ENCODE measurements at places on chromosomes 6 and 20.

DNA sequence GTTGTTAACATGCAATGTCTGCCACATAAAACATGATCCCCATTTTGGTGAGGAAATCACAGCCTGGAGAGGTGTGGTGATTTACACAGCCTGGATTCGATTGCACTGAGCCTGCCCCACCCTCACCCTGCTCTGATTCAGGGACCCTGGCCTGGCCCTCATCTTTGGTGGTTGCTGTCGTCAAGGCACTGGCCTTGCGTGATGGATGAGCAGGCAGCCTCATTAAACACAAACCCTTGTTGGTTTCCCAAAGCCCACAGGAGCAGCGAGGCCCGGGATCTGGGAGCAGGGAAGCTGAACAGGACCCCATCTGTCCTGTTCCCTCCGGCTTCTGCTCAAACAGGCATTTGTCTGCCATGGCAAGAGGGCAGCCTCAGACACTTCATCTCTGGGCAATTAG lies 70.8 kb downstream of the CHMP4B start:
- H3K36me3 ChIP-seq = no peaks in the 10 kb centered on the region
- no peaks in the 10 kb centered on the region for H3K4me1 ChIP-seq

DNA sequence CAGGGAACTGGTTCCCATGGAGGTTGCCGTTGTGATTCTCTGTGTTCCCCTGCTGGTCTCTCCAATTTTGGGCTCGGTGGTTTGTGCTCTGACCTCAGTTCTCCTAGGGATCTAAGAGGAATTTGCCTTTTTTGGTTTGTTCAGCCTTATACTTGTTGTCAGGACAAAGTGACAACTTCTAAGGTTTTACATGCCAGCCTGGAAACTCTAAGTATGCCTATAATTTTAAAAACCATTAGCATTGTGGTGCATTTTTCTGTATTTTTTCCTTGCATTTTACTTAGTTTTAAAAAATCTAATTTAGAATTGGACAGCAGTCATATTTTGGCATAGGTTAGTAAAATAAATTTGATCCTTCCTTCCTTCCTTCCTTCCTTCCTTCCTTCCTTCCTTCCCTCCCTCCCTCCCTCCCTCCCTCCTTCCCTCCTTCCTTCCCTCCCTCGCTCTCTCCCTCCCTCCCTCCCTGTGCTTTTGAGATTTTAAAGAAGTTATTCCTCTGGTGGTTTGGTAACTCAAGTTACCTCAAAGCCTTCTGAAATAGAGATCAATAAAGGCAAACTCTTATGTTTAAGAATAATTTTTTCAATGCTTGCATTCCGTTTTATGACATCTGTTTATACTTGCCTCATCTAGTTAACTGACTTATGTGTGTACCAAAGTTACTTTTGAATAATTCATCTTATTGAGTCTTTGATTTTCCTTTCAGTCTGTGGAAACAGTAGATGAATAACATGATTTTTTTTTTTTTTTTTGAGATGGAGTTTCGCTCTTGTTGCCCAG lies 141.3 kb upstream of the RGS17 start:
- H3K27me3 ChIP-seq = no peaks in the 10 kb centered on the region
- H3K36me3 ChIP-seq = no peaks in the 10 kb centered on the region

- DNase-seq = no peak
- no peak overlapping the region for H3K4me3 ChIP-seq
- no peaks in the 10 kb centered on the region for H3K36me3 ChIP-seq
- H3K27me3 ChIP-seq = no peaks in the 10 kb centered on the region
- no peaks in the 10 kb centered on the region for H3K4me1 ChIP-seq
These were observed 49.9 kb upstream of the COL21A1 start for GRCh38 chr6:56297022-56297989.

- no peaks in the 10 kb centered on the region for H3K36me3 ChIP-seq
- no peak overlapping the region for H3K4me3 ChIP-seq
- no peaks in the 10 kb centered on the region for H3K4me1 ChIP-seq
- DNase-seq = no peak
- H3K27ac ChIP-seq = no peak overlapping the region
- no peaks in the 10 kb centered on the region for H3K27me3 ChIP-seq
These were observed 27.0 kb downstream of the CLIC5 start for GRCh38 chr6:45988635-45989034.

GRCh38 chr6:146981981-146982380 lies 222.2 kb upstream of the STXBP5 start:
- no peak overlapping the region for H3K4me3 ChIP-seq
- no peaks in the 10 kb centered on the region for H3K4me1 ChIP-seq
- no peaks in the 10 kb centered on the region for H3K27me3 ChIP-seq
- H3K36me3 ChIP-seq = no peaks in the 10 kb centered on the region
- DNase-seq = no peak
- H3K27ac ChIP-seq = no peak overlapping the region

- no peak overlapping the region for H3K27ac ChIP-seq
- H3K4me3 ChIP-seq = no peak overlapping the region
- no peak for DNase-seq
- H3K27me3 ChIP-seq = no peaks in the 10 kb centered on the region
- no peaks in the 10 kb centered on the region for H3K4me1 ChIP-seq
- H3K36me3 ChIP-seq = no peaks in the 10 kb centered on the region
These were observed 1.6 kb upstream of the HLA-DQA1 start for GRCh38 chr6:32635526-32636123.

DNA sequence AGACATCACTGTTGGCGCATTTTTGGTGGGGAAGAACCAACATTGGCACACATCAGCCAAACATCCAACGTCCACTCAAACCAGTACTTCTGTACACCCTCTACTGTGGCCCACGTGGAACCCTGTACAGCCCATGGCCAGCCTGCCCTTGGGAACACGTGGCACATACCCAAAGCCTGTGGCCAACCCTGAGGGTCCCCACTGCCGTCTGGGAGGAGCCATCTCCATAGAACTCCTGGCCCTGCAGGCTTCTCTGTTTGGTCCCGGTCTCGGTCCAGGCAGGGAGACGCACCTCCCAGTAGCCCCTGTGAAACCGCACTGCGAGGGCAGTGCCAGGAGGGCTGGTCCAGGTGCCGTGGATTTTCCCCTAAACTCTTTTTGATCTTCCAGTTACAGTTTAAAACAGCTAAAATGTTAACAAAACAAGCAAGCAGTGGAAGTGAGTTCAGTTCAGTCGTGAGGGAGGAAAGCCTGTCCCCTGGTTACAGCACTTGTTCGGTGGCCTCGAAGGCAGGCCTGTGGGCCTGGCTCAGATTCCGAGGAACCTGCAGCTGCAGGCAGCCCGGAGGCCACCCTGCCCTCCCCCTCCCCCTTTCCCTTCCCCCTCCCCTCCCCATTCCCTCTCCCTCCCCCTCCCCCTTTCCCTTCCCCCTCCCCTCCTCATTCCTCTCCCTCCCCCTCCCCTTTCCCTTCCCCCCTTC lies 233.7 kb downstream of the DLL1 start:
- no peaks in the 10 kb centered on the region for H3K36me3 ChIP-seq
- H3K27me3 ChIP-seq = no peaks in the 10 kb centered on the region
- H3K27ac ChIP-seq = no peak overlapping the region
- H3K4me1 ChIP-seq = no peaks in the 10 kb centered on the region
- DNase-seq = no peak

GRCh38 chr6:147757291-147757690 lies 248.8 kb downstream of the SAMD5 start:
- H3K4me3 ChIP-seq = no peak overlapping the region
- H3K4me1 ChIP-seq = no peaks in the 10 kb centered on the region
- H3K27me3 ChIP-seq = no peaks in the 10 kb centered on the region
- H3K36me3 ChIP-seq = no peaks in the 10 kb centered on the region
- DNase-seq = no peak
- H3K27ac ChIP-seq = no peak overlapping the region

- DNase-seq = no peak
- H3K27ac ChIP-seq = no peak overlapping the region
- H3K4me3 ChIP-seq = no peak overlapping the region
- H3K27me3 ChIP-seq = no peaks in the 10 kb centered on the region
These were observed 51.7 kb upstream of the TBX18 start for GRCh38 chr6:84815896-84816735.

DNA sequence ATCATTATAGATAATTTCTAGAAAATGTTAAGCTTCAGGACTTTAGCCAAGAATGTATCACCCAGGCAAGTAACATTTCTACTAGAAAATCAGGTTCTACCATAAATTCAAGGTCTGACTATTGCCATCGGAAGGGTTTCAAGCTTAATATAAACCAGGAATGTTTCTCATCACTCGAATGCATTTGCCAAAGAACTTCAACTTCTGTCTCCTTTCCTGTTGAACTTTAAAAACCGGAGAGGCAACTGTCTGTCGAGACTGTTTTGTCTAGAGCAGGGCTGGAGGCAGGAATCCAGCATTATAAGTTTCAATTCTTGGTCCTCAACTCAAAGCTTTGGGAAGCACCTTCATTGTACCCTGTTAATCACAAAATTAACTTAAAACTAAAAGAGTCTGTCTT lies 264.7 kb downstream of the ZNF217 start:
- H3K4me1 ChIP-seq = peaks cover 9% of the 10 kb centered on the region
- no peak for DNase-seq
- H3K4me3 ChIP-seq = no peak overlapping the region
- H3K27me3 ChIP-seq = no peaks in the 10 kb centered on the region
- H3K27ac ChIP-seq = no peak overlapping the region
- no peaks in the 10 kb centered on the region for H3K36me3 ChIP-seq

DNA sequence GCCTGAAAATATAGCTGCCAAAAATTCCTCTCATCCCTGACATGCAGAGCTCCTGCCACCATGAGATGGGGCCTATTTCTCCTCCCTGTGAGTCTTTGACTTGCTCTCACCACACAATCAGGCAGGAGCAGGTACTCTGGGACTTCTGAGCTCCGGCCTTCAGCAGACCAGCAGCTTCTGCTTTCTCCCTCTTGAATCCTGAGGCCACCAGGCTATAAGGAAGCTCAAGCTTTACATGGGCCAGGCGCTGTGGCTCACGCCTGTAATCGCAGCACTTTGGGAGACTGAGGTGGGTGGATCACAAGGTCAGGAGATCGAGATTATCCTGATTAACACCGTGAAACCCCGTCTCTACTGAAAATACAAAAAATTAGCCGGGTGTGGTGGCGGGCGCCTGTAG lies 238.7 kb upstream of the RREB1 start:
- no peak for DNase-seq
- H3K27me3 ChIP-seq = no peaks in the 10 kb centered on the region
- H3K27ac ChIP-seq = no peak overlapping the region
- H3K4me1 ChIP-seq = no peaks in the 10 kb centered on the region
- no peaks in the 10 kb centered on the region for H3K36me3 ChIP-seq
- H3K4me3 ChIP-seq = no peak overlapping the region

- no peaks in the 10 kb centered on the region for H3K36me3 ChIP-seq
- no peak overlapping the region for H3K4me3 ChIP-seq
- no peak overlapping the region for H3K27ac ChIP-seq
- no peaks in the 10 kb centered on the region for H3K27me3 ChIP-seq
These were observed 33.2 kb upstream of the HDGFL1 start for GRCh38 chr6:22536122-22536521.

- no peaks in the 10 kb centered on the region for H3K27me3 ChIP-seq
- H3K36me3 ChIP-seq = no peaks in the 10 kb centered on the region
- H3K4me3 ChIP-seq = no peak overlapping the region
- no peaks in the 10 kb centered on the region for H3K4me1 ChIP-seq
These were observed 32.6 kb upstream of the PCMTD2 start for GRCh38 chr20:64222851-64223525.

DNA sequence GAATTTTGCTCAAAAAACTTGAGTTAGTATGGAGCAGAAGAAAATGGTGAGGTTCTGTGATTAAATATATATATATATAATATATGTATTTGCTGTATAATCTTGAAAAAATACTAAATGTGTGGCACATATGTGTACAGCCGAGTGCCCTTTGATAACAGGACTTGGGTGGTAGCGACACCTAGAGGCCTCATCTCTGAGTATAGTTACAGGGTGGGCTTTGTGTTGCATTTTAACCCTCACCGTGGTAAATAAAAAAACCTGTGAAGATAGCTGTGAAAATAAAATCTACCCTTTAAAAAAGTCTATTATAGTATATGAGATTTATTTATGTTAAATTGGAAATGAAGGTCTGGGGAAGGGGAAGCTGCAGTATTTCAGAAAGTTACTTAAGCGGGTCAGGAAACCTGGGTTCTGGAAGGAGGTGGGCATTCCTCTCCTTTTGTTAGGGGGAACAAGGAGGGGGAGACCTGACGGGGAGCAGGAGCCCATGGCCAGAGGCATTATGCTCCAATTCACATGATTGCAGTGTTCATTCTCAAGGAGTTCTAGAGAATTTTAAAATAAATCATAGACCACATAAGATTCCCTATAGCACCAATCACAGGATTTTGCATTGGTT lies 82.7 kb downstream of the SH3BGRL2 start:
- H3K4me1 ChIP-seq = peaks cover 5% of the 10 kb centered on the region
- peak overlapping the region; percentile 36 for H3K4me3 ChIP-seq
- DNase-seq = no peak
- no peak overlapping the region for H3K27ac ChIP-seq
- H3K36me3 ChIP-seq = no peaks in the 10 kb centered on the region

GRCh38 chr6:36809941-36810803 lies 29.1 kb downstream of the CPNE5 start:
- H3K27ac ChIP-seq = no peak overlapping the region
- H3K4me3 ChIP-seq = no peak overlapping the region
- no peak for DNase-seq
- no peaks in the 10 kb centered on the region for H3K27me3 ChIP-seq

GRCh38 chr6:138454981-138455706 lies 44.1 kb downstream of the NHSL1 start:
- H3K27me3 ChIP-seq = no peaks in the 10 kb centered on the region
- no peak overlapping the region for H3K4me3 ChIP-seq
- H3K4me1 ChIP-seq = no peaks in the 10 kb centered on the region
- no peaks in the 10 kb centered on the region for H3K36me3 ChIP-seq

GRCh38 chr6:126198631-126199030 lies 141.3 kb upstream of the CENPW start:
- no peaks in the 10 kb centered on the region for H3K4me1 ChIP-seq
- no peaks in the 10 kb centered on the region for H3K27me3 ChIP-seq
- H3K27ac ChIP-seq = no peak overlapping the region
- H3K36me3 ChIP-seq = no peaks in the 10 kb centered on the region
- DNase-seq = no peak
- no peak overlapping the region for H3K4me3 ChIP-seq

- DNase-seq = no peak
- H3K27ac ChIP-seq = no peak overlapping the region
- H3K27me3 ChIP-seq = no peaks in the 10 kb centered on the region
- no peaks in the 10 kb centered on the region for H3K4me1 ChIP-seq
These were observed 16.8 kb downstream of the TPD52L1 start for GRCh38 chr6:125170376-125170775.

DNA sequence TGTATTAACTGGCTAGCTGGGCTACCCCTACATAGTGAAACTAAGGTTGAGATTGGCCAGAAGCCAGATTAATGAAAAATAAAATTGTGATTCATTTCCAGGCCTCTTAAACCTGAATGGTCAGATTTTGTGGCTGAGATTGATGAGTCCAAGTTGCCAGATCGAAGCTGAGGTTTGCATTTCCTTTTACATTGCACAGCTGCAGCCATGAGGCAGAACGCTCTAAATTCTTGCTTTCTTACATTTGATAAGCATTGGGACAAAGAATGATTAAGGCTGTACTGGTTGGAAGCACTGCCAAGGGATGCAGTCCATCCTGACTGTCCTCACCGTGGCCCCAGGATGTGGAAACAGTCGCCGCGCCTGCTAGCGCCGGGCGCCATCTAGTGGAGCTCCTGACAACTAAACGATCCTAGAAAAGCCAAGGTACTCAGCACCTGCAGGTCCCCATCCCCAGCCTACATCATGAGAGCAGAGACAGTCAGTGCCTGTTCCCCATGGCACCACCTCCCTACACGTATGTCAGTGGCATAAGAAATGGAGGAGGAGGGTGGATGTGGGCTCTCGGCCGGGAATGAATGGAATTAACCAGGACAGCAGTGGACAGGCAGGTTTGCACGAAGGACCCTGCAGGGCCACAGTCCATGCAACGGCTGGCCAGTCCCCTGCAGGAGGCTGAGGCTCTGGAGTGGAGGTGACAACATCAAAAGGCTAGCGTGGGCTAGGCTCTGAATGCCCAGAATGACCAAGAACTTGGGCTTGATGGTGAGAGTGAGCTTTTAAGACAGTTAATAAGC lies 19.0 kb downstream of the PXDC1 start:
- no peak overlapping the region for H3K4me3 ChIP-seq
- no peaks in the 10 kb centered on the region for H3K27me3 ChIP-seq
- no peak overlapping the region for H3K27ac ChIP-seq
- DNase-seq = peak; percentile 85
- H3K4me1 ChIP-seq = peaks cover 2% of the 10 kb centered on the region

Measured in H1 (cell line).